ENCODE measurements at places on chromosomes 4 and X. TPM values are rescaled to one million over a fixed set of nuclear protein-coding genes. Genes with fewer than 3 reads are reported as not detected.

Gene ETNPPL
- 0.24 TPM for polyA plus RNA-seq

Gene SNX12
- polyA plus RNA-seq = 56.2 TPM

DNA sequence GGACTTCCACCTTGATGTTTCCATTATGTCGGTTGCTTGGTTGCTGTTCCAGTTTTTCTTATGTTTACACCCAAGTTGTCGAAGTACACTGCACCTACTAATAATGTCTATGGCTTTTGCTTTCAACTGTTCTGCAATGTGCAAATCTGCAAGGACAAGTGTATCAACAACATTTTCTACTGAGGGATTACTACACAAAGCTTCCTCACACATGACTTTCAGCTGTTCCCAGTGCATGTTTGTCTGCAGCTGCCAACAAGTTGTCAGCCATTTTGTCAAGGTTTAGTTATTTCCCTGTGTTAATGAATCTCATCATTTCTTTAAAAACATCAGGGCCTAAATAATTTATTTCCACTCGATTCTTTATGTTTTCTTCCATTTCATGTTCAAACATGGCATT is 45.4 kb upstream of the UGT2A3 start:
- DNase-seq = no peak

GRCh38 chr4:187934766-187935165 is 60.8 kb upstream of the ZFP42 start:
- no peak for DNase-seq

DNA sequence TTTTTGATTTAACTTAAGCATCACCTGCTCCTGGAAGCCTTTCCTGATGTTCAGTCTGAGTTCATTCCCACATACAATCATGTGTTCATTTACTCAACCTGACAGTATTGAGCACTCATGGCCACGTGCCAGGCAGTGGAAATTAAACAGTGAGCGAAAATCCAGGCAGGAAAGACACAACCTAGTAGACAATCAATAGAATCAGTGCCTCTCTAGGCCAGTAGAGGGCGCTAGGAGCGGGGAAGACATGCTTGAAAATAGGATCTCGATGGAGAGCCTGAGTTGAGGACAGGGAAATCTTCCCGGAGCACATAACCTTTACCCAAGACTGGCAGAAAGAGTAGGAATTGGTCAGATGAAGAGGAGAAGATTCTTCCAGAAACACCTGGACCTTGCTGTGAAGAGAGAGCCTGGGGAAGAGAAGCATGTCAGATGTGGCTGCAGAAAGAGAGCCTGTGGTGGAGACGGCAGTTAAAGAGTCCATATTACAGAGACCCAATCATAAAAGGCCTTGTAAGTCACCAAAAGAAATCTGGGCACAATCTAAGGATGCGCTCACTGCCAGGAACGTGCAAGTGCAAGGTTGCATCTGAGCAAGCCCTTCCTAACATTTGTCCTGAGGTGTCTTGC is 103.5 kb downstream of the LDB2 start:
- DNase-seq = no peak

- DNase-seq = no peak
These were observed 430.0 kb downstream of the INPP4B start for GRCh38 chr4:142416121-142416520.

- DNase-seq = no peak
These were observed 143.7 kb upstream of the PABPC4L start for GRCh38 chr4:134345244-134345643.

GRCh38 chr4:94202769-94203168 is 4.9 kb upstream of the SMARCAD1 start:
- DNase-seq = no peak
